Activated CD4-positive, alpha-beta T cell treated with anti-CD3 and anti-CD28 coated beads for 24 hours (primary cell): ENCODE measurements at places on chromosomes 2 and 18.

DNA sequence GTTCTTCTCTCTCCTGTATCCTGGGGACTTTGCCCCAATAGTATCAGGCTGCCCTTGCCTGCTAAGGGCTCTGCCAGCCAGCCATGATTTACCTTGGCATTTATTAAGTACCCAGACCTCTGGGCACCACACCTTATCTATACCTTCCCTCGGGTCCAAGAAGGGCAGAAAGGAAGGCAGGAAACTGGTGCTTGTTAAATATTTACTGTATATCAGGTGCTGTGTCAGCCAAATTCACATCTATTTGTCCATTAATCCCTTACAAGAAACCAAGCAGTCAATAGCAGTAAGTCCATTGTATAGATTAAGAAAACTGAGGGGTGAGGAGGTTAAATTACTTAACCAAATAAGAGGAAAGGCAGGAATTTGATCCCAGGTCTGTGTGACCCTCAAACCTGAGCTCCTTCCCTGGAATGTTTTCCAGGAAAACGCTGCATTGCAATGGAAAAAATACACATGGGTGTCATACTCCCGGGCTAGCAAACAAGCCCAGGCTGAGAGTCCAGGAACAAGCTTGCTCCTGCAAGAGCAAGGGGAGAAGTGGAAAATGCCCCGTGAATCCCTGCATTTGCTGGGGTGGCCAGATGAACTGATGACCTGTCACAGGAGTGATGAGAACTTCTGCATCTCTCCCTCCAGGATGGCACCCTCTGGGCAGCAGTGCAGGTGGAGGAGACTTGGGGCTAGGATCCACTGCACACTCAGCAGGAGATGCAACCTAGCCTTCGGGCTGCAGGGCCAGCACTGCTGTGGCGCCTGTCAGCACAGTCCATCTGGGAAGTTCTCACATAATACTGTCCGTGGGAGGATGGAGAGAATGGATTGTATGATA, 30.4 kb downstream of the CIB4 start:
- no peak for DNase-seq

DNA sequence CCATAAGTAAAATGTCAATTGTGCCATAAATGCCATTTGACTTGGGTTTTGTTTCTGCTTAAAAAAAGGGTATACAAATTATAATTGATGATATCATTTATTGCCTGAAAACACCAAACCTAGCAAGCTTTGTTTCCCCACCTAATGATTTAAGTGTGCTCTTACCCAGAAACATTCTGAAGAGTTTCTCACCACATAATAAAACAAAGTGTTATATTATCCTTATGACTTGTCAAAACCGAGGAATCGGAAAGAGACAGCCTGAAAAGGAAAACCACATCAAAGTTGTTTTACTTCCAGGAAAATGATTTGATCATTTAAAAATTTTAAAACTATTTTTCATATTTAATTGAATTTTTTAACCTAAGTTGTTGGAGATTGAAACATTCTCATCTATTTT, 170.5 kb upstream of the SLC39A10 start:
- DNase-seq = no peak

- no peak for DNase-seq
These were observed 285.6 kb downstream of the GULP1 start for GRCh38 chr2:188577231-188577630.

DNA sequence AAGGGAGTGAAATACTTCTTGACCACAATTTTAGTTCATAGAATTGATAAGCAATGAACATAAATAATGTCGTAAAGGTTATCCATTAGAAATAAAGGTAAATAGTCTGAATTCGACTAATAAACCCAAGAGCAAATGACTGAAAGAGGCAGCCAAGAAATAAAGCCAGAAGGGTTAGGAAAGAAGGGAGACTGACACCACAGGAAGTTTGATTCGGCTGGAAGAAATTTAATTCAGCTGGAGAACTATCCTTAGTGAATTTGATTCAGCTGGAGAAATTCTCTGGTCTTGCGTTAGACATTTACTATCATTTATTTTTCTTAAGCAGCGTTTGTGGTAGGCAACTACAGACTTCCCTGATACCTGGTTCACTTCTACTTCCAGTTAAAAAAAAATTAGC, 429.6 kb downstream of the PID1 start:
- no peak for DNase-seq

DNA sequence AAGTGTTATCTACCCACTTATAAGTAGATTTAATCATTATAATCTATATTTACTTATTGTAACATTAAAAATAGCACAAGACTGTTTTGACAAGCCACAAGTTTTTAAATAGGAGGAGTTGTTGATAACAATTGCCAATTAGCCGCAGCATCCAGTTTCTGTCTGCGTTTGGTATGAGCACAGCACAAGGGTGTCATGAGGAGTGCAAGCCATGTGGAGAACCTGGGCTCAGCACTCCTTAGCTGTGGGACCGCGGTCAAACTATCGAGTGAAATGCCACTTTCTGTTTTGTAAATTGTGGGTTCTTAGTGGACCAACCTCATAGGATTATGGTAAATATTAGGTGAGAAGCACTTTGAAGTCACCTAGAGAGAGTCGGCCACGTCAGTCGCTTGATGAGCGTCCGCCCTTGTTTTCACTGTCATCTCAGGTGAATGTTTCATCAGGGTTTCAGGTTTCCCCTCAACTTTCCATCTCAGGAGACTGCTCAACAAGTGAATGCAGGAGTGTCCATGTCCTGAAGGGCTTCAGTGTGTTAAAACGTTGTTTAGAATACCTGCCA, 294.5 kb downstream of the ZNF407 start:
- no peak for DNase-seq

DNA sequence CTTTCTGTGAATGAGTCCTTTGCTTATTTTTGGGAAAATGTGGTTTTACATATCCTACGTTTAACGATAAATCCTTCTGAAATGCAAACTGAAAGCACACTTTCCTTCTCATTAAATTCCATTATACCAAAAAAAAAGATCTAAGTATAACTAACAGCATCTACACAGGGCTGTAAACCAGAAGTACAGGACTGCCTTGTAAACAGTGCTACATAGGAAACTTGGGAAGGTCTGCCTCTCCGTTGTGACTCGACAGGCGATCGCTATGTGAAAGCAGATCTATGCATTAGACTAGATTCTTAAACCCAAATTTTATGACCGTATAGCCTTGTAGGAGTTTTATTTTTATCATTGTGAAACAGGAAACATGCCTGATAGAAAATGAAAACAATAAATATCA, 690.5 kb downstream of the ARHGAP15 start:
- DNase-seq = no peak

GRCh38 chr2:72750977-72751639, 74.7 kb downstream of the EXOC6B start:
- DNase-seq = no peak

- no peak for DNase-seq
These were observed 35.9 kb downstream of the PTGR3 start for GRCh38 chr18:75173125-75173432.

- DNase-seq = no peak
These were observed 24.8 kb downstream of the MRPL35 start for GRCh38 chr2:86223927-86224560.

DNA sequence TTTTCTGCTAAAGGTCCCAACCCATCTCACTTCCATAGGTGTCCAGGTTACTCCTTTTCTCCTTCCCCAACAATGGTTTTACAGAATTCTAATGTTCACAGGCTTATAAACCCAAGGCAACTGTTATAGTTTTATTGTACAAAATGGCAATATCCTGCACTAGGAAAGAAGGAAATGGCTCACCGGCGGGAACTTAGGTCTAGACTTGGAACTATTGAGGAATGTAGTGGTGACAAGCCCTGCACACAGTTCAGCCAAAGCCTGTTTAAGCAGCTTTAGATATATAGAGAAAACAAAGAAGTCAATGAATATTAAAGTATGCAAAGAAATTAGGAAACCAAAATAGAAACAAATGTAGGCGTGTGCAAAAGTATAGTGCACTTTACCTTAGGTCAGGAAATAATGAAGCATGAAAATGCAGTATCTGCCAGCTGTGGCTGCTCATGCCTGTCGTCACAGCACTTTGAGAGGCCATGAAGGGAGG, 22.7 kb upstream of the KCNG3 start:
- no peak for DNase-seq

GRCh38 chr2:237171396-237171795, 85.7 kb downstream of the COPS8 start:
- no peak for DNase-seq

- no peak for DNase-seq
These were observed 15.0 kb upstream of the SERPINB3 start for GRCh38 chr18:63676526-63677323.
